ENCODE measurements at places on chromosomes 5 and 9.

- DNase-seq: no peak
These were observed 237.9 kb downstream of the ISL1 start for GRCh38 chr5:51621156-51621555.

GRCh38 chr9:113523421-113524141 lies 60.1 kb downstream of the RGS3 start:
- DNase-seq: peak; percentile 82

GRCh38 chr9:82621447-82621846 lies 441.5 kb downstream of the RASEF start:
- no peak for DNase-seq

- no peak for DNase-seq
These were observed 23.5 kb downstream of the SPTAN1 start for GRCh38 chr9:128575916-128576315.

GRCh38 chr9:76643399-76644117 lies 120.7 kb upstream of the PCA3 start:
- DNase-seq: no peak

- no peak for DNase-seq
These were observed 1941.6 kb upstream of the C9orf72 start for GRCh38 chr9:29514862-29515261.

- no peak for DNase-seq
These were observed 185.7 kb downstream of the NR3C1 start for GRCh38 chr5:143217804-143218160.

DNA sequence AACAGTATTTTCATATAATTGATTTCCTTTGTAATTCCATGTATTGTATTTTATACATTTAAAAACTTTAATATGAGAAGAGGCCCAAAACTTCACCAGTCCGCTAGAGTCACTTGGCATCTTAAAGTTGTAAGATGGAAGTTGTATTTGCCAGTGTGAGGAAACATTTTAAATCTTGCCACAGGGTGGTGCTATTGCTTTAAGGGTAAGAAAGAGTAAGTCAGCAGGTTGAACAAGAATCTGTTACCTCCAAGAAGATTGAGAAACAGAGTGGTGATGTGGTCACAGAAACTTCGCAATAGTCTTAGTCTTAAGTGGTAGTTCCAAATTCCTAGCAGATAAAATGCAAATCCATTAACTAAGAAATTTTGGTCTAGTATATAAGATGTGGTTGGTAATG lies 39.8 kb upstream of the RANBP6 start:
- DNase-seq: no peak

DNA sequence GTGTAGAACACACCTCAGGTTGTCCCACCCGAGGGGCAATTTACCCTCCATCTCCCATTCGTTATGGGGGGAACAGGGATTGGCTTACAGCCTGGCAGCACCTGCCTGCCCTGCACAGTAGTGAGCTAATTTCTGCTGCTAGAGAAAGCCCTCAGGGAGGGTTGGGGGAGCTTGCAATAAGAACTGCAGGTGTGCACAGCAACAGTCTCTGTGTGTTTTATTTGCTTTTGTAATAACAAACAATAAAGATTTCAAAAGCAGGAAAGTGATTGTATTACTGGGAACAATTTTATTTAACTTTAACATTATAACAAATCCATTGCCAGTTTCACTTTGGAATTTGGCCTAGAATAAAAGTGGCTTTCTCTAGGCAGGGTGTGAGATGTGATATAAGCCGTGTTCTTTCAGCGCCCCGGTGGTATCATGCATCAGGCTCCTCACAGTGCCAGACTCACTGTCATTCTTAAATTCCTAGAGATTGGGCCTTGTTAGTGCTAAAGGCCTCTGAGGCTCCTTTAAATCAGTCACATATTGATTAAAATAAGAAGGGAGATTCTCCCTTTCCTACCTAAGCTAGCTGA lies 81.1 kb downstream of the RMI1 start:
- DNase-seq: no peak

GRCh38 chr5:119343766-119344165 lies 12.1 kb upstream of the TNFAIP8 start:
- DNase-seq: no peak

DNA sequence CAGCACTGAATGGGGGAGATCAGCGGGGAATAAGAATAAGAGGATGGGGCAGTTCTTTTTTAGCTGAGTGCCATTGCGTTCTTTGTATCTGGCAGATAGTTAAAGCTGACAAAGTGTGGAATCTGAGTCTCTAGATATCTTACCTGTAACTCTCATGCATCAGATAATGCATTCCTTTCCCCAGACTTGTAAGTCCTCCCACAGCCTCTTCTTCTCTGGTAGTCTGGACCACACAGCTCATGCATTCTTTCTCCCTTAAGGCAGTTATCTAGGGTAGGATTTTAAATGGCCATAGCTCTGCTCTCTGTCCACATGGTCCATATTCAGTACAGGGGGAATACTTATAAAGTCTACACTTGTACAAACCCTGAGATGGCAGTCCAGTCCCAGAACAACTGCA lies 54.0 kb upstream of the FGF10 start:
- DNase-seq: no peak

- DNase-seq: no peak
These were observed 271.1 kb upstream of the KLF4 start for GRCh38 chr9:107760469-107761242.

DNA sequence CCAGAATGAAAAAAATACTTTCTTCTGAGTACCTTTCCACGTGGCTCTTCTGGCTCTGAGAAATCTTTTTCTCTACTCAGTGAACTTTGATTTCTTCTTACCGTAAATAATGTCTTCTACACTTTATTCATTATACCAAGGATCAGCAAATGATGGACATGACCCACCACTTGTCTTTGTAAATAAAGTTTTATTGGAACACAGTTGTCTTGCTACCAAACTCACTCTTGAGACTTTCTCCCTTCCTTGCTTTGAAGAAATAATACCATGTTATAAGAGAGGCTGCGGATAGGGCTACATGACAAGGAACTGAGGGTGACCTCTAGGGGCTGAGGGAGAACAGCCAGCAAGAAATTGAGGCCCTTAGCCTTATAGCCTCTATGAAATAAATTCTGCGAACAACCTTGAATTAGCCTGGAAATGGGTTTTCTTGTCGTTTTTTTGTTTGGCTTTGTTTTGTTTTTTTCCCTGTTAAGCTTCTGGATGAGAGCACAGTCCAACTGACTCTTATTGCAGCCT lies 212.5 kb downstream of the COMMD10 start:
- DNase-seq: no peak

- no peak for DNase-seq
These were observed 402.8 kb downstream of the MAT2B start for GRCh38 chr5:163908253-163908652.

GRCh38 chr9:75933982-75934381 lies 43.5 kb downstream of the PCSK5 start:
- no peak for DNase-seq

All from CD4-positive, alpha-beta T cell (primary cell).